Naive B cell (primary cell): ENCODE measurements at places on chromosomes 13 and 19.
A peak's percentile ranks its signal among the peaks of the same experiment; 100 is the strongest.

GRCh38 chr19:1243768-1244692 lies 2.5 kb downstream of the ATP5F1D start:
- DNase-seq: peak; percentile 87

- DNase-seq: no peak
Observed at GRCh38 chr13:105445796-105446195, 1089.7 kb downstream of the EFNB2 start.

- DNase-seq: no peak
Observed at GRCh38 chr13:53012707-53013106, 15.9 kb upstream of the OLFM4 start.

DNA sequence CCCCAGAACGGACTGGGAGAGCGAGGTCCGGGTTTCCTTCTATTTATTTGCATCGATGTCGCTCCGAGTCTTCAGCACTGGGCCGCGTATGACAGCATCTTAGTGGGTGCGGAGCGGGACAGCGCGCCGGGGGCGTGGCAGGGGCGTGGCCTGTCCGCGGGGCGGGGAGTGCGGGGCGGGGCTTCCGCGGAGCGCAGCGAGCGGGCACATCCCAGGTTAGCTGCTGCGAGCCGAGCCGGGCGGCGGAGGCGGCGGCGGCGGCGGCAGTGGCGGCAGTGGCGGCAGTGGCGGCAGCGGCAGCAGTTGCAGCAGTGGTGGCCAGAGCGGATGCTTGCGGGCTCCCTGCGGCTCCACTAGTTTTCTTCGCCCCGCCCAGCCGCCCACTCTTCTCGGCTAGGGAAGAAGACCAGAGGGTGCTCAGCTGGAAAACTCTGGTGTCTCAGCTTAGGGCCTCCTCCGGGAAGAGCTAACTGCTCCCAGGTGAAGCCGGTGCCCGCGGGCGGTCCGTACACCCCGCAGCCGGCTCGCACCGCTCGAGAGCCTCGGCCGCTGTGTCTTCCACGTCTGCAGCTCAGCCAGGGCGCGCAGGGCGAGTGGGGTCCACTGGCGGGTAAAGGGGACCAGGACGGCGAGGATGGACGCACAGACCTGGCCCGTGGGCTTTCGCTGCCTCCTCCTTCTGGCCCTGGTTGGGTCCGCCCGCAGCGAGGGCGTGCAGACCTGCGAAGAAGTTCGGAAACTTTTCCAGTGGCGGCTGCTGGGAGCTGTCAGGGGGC lies at the start of gene GPC5:
TSS of gene GPC5 (plus strand) at position 209 of the 776 bp plus-strand sequence.
- DNase-seq: peak; percentile 68

DNA sequence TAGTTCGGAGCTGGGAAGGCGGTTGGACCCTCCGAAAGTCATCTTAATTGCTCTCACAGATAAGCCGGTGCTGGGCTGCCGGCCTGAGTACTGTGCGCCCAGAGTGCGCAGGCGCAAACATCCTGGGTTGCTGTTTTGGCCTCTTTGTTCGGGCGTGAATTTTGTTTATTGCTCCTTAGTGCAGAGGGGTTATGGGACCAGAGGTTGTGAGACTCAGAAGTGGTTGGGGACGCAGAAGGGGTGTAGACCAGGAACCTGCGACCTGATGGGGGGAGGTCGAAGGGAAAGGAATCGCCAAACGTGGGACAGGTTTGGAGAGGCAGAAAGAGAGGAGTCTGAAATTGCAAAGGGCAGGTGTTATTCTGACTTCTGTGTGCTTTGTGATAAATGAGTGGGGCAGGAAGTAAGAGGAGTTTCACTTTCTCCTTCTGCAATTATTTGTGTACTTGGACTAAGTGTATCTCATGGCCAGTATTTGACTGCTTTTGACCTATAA lies 607 bp upstream of the ZNF566 start:
- peak; percentile 79 for DNase-seq
